ENCODE measurements at places on chromosomes 13 and 19. TPM values are rescaled to one million over a fixed set of nuclear protein-coding genes. Genes with fewer than 3 reads are reported as not detected.

MAP1S gene
- total RNA-seq, result 31.1 TPM

ZNF805 gene
- 2.3 TPM for total RNA-seq

UHRF1 gene
- 43.0 TPM for total RNA-seq

LILRA6 gene
- total RNA-seq, result not detected

CGB2 gene
- total RNA-seq, result not detected

FDX2 gene
- 31.5 TPM for total RNA-seq

NKPD1 gene
- 0.26 TPM for total RNA-seq

C19orf33 gene
- total RNA-seq, result 715 TPM

PROZ gene
- not detected for total RNA-seq

HSH2D gene
- 0.14 TPM for total RNA-seq

ZNF208 gene
- not detected for total RNA-seq

TUBA3C gene
- total RNA-seq, result not detected

PDCD5 gene
- total RNA-seq, result 456 TPM

ITGBL1 gene
- 1.8 TPM for total RNA-seq

ZNF584 gene
- total RNA-seq, result 18.6 TPM

ZNF569 gene
- total RNA-seq, result 3.8 TPM
